Right kidney (tissue), 9 donors: ENCODE measurements at places on chromosomes 2 and 18.

- no peak for DNase-seq
Measured at GRCh38 chr2:29281086-29281915, 166.1 kb downstream of the CLIP4 start.

DNA sequence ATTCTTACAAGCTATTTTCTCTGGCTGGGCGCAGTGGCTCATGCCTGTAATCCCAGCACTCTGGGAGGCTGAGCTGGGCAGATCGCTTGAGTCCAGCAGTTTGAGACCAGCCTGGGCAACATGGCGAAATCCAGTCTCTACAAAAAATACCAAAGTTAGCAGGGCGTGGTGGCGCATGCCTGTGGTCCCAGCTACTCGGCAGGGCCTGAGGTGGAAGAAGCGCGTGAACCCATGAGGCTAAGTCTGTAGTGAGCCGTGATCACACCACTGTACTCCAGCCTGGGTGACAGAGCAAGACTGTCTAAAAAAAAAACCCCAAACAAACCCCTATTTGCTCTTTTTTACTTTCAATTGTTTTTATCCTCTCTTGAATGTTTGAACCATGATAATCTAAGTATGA lies 37.0 kb downstream of the PPP4R1 start:
- DNase-seq, result no peak

GRCh38 chr2:217467331-217467730 lies 535.5 kb downstream of the TNS1 start:
- no peak for DNase-seq

GRCh38 chr2:23617811-23618215 lies 232.8 kb downstream of the KLHL29 start:
- DNase-seq, result no peak

DNA sequence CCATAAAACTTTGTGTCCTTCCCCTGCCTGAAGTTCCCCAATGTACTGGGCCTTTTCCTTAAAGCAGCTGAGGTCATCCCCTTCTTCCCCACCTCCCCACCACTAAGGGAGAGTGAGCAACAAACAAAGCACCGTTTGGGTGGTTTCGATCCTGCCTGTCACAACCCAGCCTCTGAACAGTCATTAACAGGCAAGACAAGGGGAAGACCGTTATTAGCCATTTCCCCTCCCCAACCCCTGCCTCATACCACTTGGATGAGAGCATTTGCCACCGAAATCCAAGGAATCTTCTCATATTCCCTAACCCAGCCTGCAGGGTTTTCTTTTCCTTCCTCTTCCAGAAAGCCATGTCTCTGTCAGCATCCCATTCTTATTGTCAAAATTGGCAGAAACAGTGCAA lies 65.6 kb downstream of the STRADB start:
- DNase-seq, result no peak

GRCh38 chr18:78080761-78081160 lies 831.1 kb downstream of the GALR1 start:
- no peak for DNase-seq

DNA sequence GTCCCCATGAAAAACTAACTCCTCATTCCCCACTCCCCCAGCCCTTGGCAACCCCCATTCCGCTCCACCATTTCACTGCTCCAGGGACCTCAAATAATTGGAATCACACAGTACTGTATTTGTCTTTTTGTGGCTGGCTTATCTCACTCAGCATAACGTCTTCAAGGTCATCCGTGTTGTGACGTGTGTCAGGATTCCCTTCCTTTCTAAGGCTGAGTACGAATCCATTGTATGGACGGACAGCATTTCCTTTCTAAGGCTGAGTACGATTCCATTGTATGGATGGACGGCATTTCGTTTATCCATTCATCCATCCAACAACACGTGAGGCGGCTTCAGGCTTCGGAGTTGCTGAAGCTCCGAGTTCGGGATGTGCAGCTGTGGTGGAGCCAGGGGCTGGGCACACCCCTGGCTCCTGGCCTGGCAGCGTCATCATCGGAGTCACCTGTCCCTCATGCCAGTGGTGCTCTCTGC lies 1.2 kb upstream of the ASB1 start:
- no peak for DNase-seq

GRCh38 chr2:2590841-2591541 lies 259.9 kb upstream of the MYT1L start:
- DNase-seq, result no peak

DNA sequence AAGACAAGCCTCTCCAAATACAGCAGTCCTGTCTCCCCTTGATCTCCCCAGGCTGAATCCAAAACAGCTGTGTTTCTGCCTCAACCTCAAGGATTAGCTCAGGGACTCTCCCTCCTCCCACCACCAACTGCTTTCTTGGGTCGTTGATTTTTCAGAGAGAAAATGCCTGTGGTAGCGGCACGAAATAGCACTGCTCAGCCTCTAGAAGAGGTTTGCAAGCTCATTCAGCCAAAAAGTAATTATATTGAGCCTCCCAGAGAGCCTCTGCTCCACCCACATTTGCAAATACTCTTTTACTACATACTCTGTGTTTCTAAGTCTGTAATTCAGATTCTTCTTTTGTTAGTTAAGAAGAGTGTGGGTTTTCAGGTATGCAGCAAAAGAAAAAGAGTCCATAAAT lies 396.4 kb upstream of the TNP1 start:
- DNase-seq, result no peak

GRCh38 chr2:163155279-163155883 lies 316.8 kb upstream of the KCNH7 start:
- peak; percentile 1 for DNase-seq

GRCh38 chr2:96848264-96848663 lies 4.4 kb upstream of the ANKRD23 start:
- DNase-seq, result no peak

- DNase-seq, result no peak
Measured at GRCh38 chr2:166372046-166372445, 3.7 kb downstream of the SCN9A start.

DNA sequence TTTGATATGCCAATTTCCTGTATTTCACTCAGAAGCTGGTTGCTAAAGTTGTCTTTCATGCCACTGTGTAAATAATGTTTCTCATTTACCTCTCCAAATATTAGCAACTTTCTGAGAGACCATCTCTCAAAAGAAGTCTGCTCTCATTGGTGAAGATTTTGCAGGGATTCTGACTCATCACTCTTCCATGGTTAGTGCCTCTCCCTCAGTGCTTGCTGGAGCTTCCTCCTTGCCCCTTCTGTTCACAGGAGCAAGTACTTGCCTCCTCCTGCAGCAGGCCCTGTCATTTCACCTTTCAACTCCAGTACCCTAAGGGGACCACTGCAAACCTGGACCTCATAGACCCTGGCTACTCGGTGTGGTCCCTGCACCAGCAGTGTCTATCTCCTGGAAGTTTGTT lies 168.8 kb downstream of the ZNF385B start:
- DNase-seq, result no peak

GRCh38 chr18:24160086-24160485 lies 21.2 kb downstream of the CABYR start:
- no peak for DNase-seq

DNA sequence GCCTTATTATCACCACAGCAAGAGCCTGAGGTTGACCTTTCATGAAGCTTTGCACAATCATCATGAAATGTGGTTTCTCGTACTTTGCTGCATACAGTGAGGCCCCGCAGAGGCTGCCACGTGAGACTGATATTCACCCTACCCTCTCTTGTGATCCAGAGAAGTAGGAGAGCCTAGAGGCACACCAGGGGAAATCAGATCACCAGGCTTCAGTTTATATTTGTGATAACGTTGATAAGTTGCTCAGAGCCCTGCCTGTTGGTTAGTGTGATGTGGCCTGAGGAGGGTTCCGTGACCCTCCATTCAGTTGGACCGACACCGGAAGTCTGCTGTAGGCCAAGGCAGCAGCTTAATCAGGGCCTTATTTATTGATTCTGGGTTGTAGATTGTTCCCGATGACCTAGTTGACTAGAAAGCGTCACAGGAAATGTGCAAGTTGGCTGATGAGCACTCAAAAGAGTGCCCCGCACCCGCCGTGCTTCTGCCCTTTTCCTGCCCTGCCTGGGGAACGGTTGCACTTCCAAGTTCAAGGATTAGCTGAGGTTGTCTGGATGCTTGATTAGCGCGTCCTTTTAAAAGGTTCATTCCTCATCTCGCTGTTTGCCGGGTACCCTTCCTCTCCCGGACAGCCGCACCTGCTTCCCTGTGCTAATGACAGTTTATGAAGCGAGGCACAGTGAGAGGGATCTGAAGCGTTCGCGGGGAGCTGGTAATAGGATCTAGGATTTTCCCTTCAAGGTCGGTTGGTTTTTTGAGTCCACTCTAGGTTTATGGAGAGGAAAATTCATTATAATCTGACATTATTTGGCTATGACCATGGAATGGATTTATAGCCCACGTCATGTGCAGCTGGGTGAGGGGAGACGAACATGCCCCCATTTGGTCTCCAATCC lies 146.4 kb downstream of the SH3RF3 start:
- DNase-seq, result peak; percentile 50

DNA sequence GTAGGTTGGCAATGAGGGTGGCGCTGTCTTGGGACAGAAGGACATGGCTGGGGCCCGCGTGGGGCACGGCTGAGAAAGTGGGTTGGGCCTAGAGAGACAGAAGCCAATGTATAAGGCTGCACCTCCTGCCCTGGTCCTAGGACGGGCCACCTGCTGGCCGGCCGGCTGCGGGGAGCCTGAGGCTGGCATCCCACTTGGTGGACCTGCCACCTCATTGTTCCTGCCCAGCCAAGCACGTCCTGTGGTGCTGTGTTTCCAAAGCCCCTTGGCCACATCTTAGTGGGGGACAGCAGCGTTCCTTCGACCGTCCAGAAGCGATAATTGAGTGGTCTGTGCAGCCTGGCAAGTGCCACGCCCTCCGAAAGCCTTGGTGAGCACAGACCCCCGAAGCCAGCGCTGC lies 223.9 kb downstream of the LDLRAD4 start:
- DNase-seq, result no peak

DNA sequence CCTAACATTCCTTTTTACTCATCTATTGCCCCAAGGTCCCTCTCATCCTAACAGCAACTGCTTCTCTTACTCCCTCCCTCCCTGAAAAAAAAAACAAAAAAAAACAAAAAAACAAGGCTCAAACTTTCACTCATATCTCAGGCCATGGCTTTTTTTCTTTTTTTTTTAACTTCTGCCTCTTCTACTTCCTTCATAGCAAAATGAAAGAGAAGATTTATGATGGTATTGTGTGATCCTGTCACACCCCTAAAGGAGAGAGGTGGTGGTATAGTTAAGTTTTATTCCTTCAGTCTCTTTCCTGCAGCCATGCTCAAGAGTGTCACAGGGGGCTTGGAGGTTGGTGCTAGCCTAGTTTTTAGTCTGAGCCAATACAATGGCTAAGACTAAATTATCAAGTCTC lies 21.5 kb upstream of the EPC2 start:
- DNase-seq, result no peak

DNA sequence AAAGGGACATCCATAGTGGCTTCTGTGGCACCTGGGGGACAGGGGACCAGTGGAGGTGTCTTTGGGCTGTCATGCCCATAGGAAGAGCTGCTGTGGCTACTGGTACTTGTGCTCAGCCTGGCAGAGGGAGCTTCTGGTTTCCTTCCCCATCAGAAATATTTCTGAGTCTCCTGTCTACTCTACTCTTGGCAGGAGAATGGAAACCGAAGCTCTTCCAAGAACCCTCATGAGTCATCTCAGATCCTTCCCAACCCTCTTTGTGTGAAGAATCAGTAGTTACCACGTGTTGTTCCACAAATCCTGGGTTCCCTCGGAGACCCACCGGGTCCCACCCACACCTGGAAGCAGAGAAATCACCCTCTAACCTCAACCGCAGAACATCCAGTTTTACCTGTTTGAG lies 234.9 kb downstream of the FHOD3 start:
- DNase-seq, result no peak

- no peak for DNase-seq
Measured at GRCh38 chr2:25324905-25325592, 16.7 kb downstream of the DNMT3A start.

DNA sequence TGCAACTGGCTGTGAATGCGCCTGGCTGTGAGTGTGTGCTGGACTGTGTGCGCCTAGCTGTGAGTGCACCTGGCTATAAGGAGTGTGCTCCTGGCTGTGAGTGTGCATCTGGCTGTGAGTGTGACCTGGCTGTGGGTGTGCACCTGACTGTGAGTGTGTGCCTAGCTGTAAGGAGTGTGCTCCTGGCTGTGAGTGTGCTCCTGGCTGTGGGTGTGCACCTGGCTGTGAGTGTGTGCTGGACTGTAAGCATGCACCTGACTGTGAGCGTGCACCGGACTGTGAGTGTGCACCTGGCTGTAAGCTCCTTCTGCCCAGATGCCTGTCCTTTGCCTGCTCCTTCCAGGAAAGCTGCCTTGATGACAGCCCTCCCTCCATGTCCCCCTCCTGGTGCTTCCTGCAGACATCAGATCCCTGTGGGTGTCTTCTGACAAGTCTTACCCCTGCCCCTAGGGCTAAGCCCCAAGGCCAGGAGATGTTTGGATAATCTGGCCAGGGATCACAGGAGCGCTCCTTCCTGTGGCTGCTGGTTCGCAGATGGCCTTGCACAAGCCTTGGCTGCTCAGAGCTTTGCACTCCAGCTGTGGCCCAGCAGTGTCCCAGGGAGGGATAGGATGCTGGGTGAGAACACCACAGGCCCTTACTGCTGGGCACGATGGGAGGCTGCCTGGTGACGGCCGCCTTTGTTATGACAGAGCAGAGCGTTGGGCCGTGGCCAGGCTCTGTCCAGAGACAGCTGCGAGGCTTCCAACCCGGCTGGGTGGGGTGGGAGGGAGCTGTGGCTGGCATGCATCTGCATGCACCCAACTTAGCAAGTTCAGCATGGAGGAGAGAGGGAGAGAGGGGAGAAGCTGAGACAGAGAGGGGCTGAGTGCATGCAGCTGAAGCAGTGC lies 89.9 kb downstream of the GLI2 start:
- peak; percentile 52 for DNase-seq

GRCh38 chr18:25278394-25278793 lies 73.6 kb downstream of the ZNF521 start:
- DNase-seq, result no peak

GRCh38 chr2:82968358-82968757 lies 1490.7 kb downstream of the SUCLG1 start:
- no peak for DNase-seq

DNA sequence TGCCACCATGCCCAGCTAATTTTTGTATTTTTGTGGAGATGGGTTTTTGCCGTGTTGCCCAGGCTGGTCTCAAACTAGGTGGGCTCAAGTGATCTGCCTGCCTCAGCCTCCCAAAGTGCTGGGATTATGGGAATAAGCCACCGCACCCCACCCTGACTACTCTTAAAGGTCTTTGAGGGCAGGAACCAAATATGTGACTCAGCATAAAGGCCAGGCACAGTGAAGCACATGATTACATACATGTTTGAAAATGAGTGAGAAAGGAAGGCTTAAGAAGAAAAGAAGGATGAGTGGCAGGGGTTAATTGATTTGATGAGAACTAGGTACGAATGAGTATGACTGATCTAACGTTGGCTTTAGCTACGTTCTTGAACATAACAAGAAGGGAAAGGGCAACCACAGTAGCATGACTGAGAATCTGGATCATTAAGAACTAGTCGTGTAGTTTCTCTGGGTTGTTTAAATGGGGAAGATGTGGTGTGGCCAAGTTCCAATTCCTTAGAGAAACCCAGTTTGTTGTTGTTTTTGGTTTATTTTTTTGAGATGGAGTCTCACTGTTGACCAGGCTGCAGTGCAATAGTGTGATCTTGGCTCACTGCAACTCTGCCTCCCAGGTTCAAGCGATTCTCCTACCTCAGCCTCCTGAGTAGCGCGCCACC lies 6.8 kb downstream of the RESP18 start:
- no peak for DNase-seq
